ENCODE measurements at places on chromosomes 7 and 10.

DNA sequence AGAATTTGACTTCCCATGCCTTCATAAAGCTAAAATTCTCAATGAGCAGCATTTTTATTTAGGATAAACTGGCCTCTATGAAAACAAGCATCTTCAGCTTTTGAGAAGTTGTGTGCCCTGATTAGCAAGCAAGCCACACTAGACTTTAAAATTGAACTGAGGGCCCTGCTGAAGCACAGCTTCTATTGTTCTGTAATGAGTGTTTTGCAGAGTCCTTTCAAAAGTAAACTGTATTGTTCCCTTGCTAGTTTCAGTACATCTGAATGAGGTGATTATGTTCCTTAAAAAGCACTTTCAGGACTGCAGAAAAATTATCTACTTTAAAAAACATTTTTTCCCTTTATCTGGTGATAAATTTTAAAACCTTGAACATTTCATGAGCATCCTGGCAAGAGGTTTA is 113.3 kb upstream of the PRPS1L1 start:
- DNase-seq = no peak

- DNase-seq = no peak
Measured at GRCh38 chr10:116716381-116716780, 26.0 kb downstream of the HSPA12A start.

DNA sequence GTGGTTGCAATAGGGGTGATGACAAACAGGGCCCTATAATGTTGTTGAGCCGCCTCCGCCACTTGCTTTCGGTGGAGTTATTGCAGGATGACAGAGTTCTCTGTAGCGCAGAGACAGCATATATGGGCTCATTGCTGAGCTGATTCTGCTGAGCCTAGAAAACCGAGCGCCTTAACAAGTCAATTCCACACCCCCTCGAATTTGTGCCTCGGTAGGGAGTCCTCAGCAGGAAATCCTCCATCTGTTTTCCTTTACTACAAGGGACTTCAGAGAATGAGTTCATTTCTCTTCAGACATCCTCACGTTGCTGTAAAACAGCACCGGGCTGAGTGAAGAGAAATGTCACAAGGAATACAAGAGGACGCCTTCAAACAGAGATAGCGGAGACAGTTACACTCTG is 90.7 kb upstream of the KIAA1217 start:
- peak; percentile 2 for DNase-seq

- DNase-seq = no peak
Measured at GRCh38 chr7:89023877-89024276, 228.3 kb upstream of the TEX47 start.

DNA sequence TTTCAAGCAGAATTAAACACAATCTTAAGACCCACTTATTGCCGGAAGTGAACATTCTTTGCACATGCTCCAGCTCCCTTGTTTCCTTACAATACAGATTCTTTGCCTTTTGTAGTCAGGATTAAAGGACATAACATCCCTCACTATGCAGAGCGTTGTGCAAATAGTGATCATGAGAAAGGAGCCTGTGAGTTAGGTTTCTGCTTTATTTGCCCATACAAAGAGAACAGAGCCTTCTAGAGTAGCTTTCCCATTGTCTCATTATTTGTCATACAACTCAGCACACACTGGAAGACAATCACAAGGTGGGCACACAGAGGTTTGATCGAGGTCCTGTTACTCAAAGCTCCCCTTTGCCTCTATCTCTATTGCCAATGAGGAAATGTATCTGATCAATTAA is 48.2 kb upstream of the WDR11 start:
- DNase-seq = no peak
